ENCODE measurements at places on chromosomes 12 and 14.

GRCh38 chr14:58460772-58461171, 33.3 kb downstream of the KIAA0586 start:
- DNase-seq = no peak

DNA sequence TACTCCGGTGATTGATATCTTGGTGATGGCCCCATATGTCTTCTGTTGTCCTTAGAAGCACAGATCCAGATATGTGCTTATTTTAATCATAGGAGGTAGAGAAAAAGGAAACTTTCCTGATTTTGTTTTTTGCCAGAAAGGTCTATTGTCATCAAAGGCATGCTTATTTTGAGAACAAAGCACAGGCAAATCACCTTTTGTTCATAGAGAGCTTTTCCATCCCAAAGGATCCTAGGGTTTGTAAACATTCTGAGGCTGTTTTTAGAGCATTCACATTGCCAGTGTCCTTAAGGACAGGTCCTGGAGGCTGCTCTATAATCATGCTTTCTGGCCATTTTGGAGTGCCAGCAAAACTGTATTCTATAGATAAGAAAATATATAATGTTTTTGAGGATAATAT, 148.5 kb upstream of the SEL1L start:
- no peak for DNase-seq

DNA sequence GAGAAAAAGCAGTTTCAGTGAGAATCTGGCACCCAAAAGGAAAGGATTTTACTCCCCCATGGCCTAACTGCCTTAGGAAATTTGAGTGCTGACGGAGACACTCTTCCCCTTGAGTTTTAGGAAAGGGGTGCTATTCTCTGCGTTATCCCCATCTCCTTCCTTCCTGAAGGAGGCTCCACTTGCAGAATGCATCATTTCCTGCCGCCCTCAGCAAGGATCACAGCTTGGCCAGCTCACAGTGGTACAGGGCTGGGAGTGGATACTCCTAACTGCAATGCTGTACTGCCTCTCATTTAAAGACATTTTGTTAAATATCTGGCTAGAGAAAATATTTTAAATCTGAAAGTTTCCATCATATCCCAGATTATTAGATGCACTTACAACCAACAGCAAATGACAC, 33.0 kb downstream of the RDH12 start:
- no peak for DNase-seq

DNA sequence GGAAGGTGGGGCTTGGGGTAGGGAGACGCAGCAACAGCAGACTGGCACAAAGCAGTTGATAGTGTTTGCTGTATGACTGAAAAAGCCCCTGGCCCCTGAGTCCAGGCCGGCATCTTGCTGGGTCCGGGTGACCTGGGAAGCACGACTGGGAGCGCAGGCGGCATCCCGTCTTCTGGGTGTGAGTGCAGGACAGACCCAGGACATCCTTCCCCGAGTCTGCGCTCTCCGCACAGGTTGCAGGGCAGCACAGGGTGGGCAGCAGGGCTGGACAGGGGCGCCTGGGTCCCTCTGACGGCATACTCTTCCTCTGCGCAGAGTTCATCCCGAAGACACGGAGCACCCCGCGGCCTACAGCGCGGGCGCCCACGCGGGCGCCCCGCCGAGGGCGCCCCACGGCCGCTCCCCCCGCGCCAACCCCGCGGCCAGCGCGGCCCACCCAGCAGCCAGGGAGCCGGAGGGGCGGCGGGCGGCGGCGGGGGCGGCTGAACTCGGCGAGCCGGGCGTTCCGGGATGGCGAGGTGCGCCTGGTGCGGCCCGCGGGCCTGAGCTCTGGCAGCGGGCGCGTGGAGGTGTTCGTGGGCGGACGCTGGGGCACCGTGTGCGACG, 9.2 kb upstream of the CYP46A1 start:
- no peak for DNase-seq

DNA sequence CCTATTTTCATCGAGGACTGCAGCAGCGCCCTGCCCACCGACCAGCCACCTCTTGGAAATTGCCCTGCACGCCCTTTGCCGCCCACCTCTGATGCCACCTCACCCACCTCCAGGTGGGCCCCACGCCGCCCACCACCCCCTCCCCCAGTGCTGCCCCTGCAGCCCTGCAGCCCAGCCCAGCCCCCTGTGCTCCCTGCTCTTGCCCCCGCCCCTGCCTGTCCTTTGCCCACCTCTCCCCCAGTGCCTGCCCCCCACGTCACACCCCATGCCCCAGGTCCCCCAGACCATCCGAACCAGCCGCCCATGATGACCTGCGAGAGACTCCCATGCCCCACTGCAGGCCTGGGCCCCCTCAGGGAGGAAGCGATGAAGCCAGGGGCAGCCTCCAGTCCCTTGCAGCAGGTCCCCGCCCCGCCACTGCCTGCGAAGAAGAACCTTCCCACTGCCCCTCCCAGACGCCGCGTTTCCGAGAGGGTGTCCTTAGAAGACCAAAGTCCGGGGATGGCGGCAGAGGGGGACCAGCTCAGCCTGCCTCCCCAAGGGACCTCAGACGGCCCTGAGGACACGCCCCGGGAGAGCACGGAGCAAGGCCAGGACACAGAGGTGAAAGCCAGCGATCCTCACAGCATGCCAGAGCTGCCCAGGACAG, 96.5 kb downstream of the LGMN start:
- DNase-seq = no peak

DNA sequence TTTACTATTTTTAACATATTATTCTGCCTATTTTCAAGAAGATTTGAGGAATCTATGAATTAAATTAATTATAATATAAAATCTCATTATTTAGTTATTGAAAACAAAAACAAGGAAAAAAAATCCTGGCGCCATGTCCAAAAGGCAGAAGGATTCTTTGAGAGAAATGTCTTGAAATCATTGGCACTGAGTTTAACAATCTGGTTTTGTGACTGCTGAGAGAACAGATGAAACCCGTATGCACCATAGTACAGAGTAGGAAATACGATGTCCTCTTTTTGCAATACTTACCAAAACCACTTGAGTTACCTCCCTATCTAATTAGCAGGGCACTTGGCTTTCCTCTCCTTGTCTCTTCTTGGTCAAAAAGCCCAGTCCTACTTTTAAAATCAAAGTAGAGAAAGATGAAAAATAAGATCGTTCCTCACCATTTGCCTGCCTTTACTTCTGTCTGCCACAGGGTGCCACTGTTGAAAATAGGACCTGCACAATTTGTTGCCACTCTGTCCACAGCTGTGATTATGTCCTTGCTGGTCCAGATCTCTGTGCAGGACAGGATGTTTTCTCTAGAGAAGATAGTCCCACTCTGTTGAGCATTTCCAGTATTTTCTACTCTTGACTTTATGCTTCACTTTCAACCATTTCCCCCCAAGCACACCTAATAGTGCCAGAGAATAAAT, 179.7 kb downstream of the PDZRN4 start:
- no peak for DNase-seq

- no peak for DNase-seq
These were observed 47.8 kb downstream of the HECTD1 start for GRCh38 chr14:31159682-31160296.

- DNase-seq = no peak
These were observed 11.4 kb upstream of the RNF34 start for GRCh38 chr12:121388421-121388981.

GRCh38 chr14:74346341-74346740, 1.9 kb upstream of the VRTN start:
- no peak for DNase-seq

- DNase-seq = no peak
These were observed 336.0 kb downstream of the CEP128 start for GRCh38 chr14:80605536-80605935.

- DNase-seq = no peak
These were observed 10.9 kb downstream of the RNF212B start for GRCh38 chr14:23248601-23249000.

DNA sequence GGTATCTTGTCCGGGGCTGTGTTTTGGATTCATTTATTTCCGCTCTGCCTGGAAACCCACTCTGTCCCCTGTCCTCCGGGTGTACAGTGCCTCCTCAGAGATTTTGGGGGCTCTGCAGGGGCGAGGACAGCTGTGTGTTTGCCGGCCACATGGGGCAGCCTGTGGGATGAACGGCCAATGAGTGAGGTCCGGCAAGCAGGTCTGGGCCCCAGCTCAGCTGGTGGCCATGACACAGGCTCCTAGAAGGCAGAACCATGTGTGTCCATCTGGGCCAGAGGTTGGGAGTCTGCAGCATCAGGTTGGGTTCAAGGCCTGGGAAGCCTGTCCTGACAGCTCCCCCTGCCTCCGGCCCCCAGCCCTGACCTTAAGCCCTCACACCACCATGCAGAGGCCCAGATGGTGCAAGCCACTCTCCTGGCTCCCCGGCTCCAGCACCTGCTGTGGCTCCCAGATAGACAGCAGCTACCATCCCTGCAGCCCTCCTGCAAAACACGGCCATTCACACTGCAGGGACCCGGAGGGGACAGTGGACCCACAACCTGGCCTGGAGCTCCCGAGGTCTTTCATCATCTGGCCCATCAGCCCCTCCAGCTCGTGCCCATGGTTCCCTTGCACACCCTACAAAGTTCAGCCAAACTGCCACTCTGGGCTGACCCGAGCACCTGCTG, 220.1 kb upstream of the C14orf180 start:
- DNase-seq = no peak

DNA sequence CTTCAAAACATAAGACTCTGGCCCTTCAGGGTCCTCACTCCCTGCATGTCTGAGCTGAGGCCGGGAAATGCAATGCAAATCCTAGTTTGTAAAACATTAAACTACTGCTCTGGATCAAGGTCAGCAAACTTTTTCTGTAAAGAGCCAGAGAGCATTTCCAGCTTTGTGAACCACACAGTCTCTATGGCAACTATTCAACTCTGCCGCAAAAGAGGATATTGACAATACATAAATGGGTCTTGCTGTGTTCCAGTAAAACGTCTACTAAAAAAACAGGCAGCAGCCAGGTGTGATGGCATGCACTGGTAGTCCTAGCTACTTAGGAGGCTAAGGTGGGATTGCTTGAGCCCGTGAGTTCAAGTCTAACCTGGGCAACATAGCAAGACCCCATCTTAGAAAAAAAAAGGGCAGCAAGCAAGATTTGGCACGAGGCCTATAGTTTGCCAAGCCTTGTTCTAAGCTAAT, 22.3 kb downstream of the DDX24 start:
- DNase-seq = no peak

DNA sequence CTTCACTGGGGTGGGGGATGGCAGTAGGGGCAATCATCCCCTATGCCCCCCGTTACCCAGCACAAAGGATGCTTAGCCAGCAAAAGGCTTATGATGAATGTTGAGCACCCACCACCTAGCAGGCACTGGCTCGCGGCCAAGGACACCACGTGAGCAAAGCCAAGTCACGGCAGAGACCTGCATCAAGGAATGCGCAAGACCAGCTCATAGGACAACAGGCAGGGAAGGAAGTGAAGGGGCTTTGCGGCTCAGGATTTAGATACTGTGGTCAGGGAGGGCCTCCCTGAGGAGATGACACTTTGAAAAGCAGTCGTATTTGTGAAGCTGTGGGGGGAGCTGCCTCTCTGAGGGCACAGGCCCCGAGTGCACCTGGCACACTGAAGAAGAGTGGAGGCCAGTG, 32.8 kb downstream of the SH2B3 start:
- DNase-seq = no peak

DNA sequence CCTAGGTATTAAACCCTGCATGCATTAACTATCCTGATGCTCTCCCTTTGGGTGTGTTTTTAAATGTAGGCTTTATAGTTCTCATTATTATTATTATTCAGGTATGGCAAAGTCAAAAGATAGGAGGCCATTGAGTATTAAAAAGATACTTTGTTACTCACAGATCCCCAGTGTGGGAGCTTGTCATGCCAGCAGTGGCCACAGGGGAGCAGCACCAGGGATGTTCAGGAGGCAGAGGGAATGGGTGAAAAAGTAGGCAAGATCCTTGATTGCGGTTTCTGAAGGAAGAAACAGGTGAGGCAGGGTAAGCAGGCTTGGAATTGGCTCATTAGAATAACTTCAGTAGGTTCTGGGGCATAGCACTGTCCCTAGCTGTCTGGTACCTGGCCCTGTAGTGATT, 382.2 kb downstream of the MED13L start:
- no peak for DNase-seq

- DNase-seq = no peak
These were observed 45.2 kb upstream of the FKBP4 start for GRCh38 chr12:2749580-2749979.

DNA sequence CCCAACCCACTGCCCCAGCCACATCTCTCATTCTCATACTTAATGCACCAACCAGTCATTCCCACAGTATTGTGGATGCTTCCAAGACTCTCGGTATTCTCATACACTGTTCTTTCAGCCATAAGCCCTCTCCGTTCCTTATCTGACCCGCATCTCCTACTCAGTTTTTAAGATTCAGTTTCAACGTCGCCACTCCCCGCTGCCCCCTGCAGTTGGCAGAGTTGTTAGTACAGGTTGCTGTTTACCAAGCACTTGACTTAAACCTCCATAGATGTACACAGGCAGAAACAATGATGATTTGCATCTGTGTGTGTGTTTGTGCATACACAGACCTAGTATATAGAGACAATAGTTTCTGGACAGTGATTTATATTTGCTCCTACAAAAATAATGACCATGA, 40.2 kb downstream of the PAH start:
- no peak for DNase-seq

- no peak for DNase-seq
These were observed 91.2 kb upstream of the BMP4 start for GRCh38 chr14:54047645-54048308.

DNA sequence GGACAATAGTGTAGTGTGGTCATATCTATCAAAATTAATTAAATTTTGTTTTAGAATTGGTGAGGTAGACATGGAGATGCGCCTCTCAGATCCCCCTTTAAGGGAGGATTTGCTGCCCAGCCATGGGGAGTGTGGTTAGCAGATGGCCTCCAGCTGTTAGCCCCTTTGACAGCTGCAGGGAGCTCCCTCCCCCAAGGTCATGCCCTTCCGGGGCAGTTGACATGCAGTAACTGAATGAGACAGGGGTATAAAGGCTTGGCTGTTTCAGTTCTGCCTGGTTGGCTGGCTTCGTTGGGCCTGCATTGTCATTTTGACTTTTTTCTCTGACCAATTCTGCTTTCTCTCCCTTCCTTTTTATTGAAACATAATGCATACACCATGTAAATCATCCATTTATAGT, 291.5 kb upstream of the SRRM4 start:
- no peak for DNase-seq

GRCh38 chr12:7042842-7043241, 17.7 kb upstream of the C1S start:
- no peak for DNase-seq
